ENCODE measurements at places on chromosomes 5 and 9. TPM values are rescaled to one million over a fixed set of nuclear protein-coding genes. Genes with fewer than 3 reads are reported as not detected.

The PCDHA5 gene
- total RNA-seq, result under 0.01 TPM

The ZDHHC11 gene
- 0.85 TPM for total RNA-seq

The TNFSF8 gene
- not detected for total RNA-seq

The PRUNE2 gene
- 8.2 TPM for total RNA-seq
